ENCODE measurements at places on chromosomes 2 and 18.

DNA sequence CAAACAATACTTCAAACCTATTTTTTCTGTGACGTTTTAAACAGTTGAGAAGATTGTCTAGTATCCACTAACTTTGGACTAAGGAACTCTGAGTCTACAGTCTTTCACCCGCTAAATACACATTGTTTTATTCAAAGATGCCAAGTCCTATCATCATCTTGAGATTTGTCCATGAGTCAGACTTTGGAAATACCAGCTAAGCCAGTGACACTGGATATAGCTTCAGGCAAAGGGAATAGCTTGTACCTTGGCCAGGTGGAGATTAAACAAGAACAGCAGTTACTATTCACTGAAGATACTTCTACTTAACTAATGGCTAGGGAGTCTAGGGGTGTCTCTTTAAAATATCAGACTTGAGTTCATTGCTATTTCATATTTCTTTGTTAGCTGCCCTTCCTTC, 137.5 kb downstream of the COMMD1 start:
- no peak for DNase-seq

- no peak for DNase-seq
Observed at GRCh38 chr2:60867007-60867406, 14.4 kb upstream of the REL start.

GRCh38 chr2:196750291-196750923, 49.1 kb downstream of the GTF3C3 start:
- DNase-seq: no peak

GRCh38 chr2:158493458-158493857, 36.7 kb downstream of the PKP4 start:
- DNase-seq: no peak

DNA sequence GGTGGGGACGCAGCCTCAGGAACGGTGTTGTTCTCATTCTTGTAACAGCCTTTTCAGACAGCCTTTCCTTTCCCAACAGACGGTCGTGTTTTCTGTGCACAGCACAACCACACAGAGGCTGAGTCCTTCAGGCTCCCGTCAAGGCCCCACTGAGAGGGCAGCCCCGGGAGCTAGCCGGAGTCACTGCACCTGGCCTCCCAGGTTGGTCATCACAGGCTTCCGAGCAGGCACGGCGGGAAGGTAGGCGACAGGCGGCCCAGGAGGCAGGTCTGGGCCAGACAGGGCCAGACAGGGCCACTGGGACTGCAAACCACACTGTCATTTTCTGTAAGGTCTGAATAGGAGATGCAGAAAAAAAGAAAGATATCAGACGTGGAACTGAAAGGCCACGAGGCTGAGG, 570.8 kb downstream of the GALR1 start:
- no peak for DNase-seq

GRCh38 chr18:39635966-39636365, 2070.4 kb upstream of the CELF4 start:
- peak; percentile 12 for DNase-seq

GRCh38 chr2:42653039-42653438, 84.6 kb downstream of the MTA3 start:
- no peak for DNase-seq

DNA sequence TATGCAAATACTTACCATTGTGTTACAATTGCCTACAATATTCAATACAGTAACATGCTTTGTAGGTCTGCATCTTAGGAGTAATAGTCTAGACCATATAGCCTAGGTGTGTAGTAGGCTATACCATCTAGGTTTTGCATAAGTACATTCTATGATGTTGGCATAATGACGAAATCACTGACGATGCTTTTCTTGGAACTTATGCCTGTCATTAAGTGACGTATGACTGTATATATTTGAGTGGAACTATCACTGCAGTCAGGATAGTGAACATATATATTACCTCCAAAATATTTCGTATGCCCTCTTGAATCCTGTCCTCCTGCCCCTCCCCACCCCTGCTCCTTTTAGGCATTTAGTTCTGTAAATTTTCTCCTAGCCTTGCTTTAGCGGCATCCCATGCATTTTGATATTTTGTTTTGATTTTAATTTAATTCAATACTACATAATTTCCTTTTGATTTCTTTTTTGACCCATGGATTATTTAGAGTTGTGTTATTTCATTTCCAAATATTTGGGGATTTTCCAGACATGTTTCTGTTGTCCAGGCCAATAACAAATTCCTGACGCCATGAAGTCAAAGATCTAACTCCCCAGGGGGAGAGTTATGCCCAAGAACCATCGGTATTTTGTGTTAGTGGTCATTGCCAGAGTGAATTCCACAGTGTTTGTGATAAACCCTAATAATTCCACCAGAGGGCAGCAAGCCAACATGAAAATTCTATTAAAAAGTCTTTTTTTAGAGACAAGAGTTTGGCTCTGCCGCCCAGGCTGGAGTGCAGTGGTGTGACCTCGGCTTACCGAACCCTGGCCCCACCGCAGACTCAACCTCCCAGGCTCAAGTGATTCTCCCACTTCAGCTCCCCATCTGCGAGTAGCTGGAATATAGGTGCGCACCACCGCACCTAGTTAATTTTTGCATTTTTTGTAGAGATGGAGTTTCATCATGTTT, 24.2 kb upstream of the CASP8 start:
- DNase-seq: peak; percentile 36

GRCh38 chr2:205609113-205609512, 73.2 kb upstream of the NRP2 start:
- DNase-seq: no peak

DNA sequence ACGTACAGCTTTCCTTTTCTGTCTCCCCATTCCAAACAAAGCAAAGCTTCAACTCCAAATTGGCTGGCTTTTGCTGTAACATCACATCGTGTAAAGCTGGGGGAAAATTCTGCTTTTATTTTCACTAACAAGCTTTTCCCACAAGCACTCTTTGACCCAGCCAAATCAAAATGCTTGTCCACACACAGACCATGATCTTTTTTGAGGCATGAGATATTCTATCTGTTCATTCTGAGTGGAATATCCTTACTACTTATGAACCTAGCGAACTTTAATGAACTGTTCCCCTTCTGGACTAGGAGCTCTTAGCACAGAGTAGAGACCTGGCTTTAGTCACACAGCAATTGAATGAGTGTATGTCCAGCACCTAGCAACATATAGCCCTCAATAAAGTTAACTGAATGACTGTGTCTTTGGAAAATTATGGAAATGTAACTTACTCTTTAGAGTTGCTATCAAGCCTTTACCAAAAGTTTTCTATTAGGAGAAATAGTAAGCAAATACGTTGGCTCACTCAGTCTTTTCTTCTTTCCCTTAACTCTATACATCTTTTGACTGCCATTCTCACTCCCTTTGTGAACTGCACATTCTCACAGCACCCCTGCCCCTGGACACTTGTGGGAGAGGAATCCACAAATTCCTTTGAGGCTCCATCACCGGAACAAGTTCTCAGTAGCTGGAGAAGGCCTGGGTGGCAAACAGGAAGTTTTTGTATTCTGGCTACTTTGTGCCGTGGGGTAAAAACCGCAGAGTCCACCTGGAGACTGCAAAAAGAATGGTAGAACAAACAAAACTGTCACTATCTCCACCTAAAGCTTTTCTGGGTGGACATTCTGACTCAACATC, 1.3 kb upstream of the UBE2E3 start:
- DNase-seq: no peak

- DNase-seq: no peak
Observed at GRCh38 chr2:25462021-25462420, 120.3 kb upstream of the DNMT3A start.

DNA sequence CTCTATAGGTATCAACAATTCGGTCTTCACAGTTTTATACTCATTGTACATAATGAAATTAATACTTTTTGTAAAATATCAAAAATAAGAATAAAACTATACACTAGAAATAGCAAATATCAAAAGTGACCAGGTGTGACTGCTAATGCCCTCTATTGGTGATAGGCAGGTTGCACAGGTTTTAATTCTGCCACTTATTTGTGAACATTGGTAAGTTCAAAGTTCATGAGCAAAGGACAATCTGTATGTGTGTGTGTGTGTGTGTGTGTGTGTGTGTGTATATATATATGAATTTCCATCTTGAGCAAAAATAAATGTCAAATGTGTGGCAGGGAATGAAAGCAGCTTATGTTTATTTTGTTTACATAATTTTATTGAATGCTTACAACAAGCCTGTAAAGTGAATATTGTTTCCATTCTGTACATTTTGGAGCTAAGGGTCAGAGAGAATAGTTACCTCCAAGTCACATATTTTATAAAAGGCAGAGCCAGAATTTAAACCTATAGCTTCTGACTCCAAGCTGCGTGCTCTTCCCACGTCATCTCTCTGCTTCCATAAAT, 537.4 kb downstream of the CPS1 start:
- no peak for DNase-seq

DNA sequence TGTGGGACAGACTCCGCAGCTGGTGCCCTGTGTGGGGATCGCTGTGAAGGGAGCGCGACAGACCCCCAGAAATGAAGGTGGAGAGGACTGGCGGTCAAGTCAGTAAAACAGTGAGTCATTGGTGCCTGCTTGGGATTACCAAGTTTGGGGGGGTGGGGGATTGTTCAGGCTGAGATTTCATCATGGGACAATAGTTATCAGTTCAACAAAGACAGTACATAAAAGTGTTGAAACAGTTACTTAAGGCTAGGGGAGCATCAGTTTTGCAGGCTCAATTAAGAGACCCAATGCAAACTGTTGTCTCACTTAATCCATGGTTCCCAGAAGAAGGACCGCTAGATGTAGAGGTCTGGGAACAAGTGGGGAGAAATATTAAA, 42.4 kb upstream of the PDK1 start:
- DNase-seq: no peak

DNA sequence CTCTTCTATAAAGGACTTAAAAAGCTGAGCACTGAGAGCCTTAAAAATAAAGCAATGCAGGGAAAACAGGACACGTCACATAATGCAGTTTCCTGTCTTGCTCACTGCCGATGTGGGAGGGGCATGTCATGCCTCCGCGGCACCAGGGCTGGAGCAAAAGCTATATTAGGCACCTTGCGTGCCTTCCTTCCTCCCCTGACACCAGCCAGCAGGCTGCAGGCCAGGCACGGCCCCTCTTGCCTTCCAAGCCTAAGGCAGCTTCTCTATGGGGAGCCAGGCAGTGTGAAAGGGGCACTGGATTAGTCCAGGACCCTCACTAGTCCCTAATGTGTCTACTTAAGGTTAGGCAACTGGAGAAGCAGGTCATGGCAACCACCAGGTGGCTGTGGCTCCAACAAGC, 26.3 kb downstream of the MRPL35 start:
- no peak for DNase-seq

DNA sequence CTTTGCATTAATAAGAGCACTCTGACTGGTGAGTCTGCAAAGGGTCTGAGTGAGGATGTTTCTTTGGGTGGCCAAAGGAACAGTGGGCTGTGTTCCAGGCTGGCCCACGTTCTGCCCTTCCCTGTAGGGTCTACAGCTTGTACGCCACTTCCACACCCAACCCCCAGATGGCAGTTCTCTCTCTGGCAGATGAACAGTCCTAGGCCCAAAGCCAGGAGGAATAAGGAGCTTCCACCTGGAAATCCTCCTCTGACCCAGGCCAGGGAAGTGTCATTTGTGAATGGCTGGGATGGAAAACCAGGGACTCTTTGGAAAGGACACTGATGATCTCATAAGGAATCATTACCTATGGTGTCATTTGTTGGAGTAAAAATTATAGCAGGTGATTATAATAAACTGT, 6.6 kb downstream of the OTOF start:
- DNase-seq: peak; percentile 68

DNA sequence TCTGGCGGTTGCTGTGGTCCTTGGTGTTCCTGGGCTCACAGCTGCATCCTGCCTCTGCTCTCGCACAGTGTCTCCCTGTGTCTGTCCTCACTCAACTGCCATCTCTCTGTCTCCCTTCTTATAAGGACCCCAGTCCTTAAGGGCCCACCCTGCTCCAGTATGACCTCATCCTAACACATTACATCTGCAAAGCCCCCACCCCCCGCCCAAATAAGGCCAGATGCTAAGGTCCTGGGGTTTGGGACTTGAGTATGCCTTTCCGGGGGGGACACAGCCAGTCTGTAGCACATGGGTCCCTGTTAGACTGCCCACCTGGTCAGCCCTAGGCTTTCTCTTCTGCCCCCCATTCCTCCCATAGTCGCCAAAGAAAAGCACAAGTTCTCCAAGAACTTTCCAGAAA, 40.7 kb downstream of the FER1L5 start:
- DNase-seq: no peak

GRCh38 chr2:240183875-240184590, 43.6 kb upstream of the OTOS start:
- DNase-seq: no peak

DNA sequence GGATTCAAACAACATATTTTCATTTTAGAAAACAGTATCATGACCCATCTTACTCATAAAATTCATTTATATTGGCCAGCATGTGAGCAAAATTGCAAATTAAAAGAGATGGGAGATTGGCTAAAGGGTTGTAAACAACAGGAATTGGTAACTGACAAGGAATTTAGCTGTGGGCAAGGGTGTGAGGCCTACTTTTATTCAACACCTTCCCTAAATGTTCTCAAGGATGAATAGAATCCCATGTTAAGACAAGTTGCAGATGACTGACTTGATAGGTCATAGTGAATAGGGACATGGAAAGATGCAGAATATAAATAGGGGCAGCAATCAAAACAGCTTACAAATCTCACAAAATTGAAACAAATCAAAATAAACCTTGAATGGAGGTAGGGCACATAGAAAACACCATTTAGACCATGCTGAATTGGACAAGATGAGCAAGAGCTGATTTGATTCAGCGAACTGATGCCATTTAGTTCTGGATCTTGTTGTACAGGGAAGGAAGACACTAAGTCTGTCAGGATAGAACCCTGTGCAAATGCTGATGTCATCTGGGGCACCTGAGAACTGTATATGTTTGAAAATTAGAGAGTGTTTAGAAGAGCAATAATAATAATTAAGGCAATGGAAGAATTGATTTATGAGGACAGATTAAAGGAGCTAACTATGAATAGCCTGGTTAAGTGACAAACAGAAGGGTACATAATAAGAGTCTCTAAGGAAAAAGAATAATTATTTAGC, 509.7 kb downstream of the ZEB2 start:
- DNase-seq: no peak

DNA sequence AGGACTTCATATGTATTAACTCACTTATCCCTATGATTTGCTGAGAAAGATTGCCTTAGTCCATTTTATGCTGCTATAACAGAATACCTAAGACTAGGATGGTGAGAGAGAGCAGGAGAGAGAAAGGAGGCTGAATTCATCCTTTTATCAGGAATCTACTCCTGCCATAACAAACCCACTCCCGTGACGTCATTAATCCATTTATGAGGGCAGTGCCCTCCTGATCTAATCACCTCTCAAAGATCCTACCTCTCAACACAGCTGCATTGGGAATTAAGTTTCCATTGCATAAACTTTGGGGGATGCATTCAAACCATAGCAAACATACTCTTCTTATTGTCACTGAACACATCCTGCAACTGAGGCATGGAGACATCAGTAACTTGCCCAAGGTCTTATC, 122.0 kb downstream of the VIT start:
- DNase-seq: no peak

DNA sequence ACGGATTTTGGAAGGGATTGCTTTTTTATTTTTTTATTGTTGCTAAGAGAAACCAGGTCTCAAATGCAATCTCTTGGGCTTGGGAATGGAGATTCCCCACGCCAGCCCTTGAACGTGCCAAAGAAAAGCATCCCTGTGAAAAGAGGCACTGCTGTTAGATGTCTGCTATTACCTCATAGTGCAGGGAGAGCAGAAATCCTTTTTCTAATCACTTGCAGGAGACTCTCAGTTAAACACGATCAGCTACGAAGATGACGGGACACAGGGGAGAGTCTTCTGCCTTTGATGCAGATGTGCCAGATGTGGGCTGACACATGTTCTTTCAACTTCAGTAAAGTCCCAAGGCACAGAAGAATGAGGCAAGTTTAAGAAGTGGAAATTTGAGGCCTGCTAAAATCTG, 381.6 kb upstream of the TRIB2 start:
- no peak for DNase-seq

Measured in NCI-H446 (cell line).